ENCODE measurements at places on chromosomes 13 and 19.

DNA sequence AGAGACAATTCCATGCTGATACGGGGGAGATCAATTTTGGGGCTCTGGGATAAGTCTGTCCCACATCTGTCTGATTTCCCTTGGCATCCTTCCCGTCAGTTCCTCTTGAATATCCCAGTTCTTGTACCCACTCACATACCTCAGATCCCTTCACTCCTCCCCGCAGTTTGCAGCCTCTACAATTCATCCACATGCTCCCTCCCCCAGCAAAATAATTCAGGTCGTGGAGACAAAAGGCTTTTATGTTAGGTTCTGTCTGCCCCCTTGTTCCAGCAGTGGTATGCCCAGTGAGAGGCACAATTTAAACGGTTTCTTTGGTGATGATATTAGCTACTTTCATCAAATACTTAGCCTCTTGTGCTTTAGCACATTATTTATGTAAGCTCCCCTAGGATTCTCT lies 9.6 kb downstream of the RPS16 start:
- no peak for DNase-seq

DNA sequence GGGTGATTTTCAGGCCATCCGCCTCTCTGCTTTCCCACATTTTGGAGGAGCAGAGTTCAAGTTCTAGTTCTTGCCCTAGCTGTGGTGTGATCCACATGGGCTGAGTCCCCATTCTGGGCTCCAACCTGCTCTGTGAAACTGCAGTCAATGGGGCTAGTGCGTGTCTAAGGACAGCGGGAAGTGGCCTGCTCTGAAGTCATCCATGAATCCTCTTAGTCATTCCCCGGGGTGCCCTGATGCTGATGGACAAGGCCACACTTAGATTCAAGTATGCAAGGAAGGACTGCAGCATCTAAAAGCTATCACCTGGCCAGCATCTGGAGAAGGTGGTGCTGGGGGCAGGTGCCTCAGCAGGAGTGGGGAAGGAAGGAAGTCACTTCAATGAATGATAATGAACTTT lies 94.6 kb downstream of the TSHZ3 start:
- no peak for DNase-seq

DNA sequence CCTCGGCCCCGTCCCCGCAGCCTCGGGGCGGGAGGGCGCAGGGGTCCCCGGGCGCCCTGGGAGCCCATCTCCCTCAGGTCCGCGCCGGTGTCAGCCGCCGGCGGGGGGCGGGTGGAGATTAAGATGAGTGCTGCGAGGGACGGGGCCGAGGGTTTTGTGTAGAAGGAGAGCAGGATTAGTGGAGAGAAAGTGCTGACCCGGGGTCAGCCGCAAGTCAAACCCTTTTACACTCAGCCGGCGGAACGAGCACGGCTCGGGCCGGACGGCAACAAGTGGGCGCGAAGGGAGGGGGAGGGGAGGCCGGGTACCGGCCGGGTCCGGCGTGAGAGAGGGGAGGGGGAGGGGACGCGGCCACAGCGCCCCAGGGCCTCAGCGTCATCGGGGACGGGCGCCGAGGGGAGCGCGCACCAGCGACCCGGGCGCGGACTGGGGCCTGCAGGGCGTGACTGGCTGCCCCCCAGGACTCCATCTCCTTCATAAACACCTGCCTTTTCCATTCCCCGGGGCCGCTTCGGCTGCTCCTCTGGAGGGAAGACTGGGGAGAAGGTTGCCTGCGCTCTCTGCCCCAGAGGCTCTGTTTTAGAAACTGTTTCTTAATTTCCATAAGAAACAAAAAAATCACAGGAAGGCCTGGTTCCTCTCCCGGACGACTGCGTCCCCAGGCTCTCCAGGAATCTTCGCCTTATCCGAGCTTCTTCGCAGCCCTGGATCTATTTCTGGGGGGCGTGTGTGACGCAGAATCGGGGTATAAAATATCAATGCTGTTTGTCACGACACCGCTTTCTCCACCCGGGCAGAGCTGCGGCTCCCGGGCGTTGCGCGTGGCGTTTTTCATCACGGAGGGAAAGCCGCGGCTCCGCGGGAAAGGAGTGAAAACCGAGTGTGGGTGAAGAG lies 6.5 kb downstream of the SOX1 start:
- peak; percentile 55 for DNase-seq

DNA sequence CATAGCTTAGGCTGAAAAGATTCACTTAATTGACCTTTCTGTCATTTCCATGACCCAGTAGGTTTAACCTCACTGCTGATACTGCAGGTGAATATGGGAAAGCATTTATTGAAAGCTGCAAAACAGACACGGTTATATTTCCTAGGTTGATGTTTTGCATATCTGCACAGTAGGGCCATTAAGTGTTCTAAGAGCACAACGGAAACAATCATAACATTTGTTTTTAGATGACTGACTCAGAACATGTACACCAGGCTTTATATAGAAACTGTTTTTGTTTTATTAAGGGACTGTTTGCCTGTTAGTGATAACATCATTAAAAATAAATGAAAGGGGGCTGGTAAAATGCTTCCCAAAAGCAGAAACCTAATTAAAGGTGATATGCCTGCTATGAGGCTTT lies 367.8 kb downstream of the DACH1 start:
- DNase-seq: no peak

DNA sequence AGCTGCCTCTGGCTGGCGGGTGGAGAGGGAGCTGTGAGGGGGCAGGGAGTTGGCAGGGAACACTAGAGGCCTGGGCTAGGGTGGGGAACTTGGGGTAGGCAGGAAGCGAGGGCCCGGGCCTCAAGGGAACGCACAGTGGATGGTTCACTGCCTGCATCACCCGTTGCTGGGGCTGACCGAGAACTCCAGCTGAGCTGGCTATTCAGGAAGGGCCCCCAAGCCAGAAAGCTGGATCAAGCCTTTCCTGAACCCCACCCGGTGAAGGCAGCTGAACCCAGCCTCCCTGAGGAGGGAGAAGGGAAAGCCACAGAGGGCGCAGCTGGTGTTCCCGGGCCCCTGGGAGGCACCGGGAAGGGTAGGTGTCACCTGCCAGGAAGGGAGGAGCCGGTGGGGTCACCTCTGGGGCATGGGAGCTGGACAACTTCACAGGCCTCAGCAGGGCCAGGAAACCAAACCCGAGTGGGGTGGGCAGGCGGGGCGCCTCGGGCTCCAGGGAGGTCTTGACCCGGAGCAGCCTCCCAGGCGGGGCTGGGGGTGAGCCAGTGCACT lies 13.9 kb downstream of the PALM start:
- no peak for DNase-seq

GRCh38 chr13:40409278-40409677 lies 257.2 kb downstream of the FOXO1 start:
- no peak for DNase-seq
